AG08396 (cell line): ENCODE measurements at places on chromosomes 11 and 22.

DNA sequence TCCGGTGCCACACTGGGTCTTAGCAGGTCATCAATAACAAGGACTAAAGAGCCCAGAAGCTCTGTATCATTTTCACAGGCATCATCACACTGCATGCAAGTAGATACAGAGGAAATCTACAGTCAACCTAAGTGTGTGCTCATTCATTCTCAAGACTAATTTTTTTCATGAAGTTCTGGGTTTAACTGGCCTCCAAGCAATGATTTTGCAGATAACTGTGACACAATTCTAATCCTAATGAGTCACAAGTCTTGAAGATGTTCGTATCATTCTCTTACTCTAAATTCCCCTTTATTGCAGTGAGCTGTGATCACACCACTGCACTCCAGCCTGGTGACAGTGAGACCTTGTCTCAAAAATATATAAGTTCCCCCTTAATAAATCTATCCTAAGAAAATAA lies 2.5 kb downstream of the OR52W1 start:
- no peak for DNase-seq

GRCh38 chr11:81342966-81343365 lies 1390.7 kb downstream of the FAM181B start:
- no peak for DNase-seq

GRCh38 chr11:123246749-123247495 lies 51.9 kb upstream of the CLMP start:
- peak; percentile 82 for DNase-seq

DNA sequence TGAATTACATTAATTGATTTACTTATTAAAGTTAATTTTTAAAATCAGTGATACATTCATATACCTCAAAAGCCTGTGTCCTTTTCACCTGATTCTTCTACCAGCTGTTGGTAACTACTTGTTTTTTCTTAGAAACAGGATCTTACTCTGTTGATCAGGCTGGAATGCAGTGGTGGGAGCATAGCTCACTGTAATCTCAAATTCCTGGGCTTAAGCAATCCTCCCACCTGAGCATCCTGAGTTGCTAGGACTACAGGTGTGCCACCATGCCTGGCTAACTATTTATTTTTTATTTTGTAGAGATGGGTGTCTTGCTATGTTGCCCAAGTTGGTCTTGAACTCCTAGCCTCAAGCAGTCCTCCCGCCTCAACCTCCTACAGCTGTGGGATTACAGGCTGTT lies 4.7 kb downstream of the TRIM44 start:
- no peak for DNase-seq

GRCh38 chr22:49307481-49307830 lies 520.2 kb downstream of the BRD1 start:
- no peak for DNase-seq

GRCh38 chr22:19806213-19807160 lies 45.9 kb downstream of the TBX1 start:
- DNase-seq: no peak

- no peak for DNase-seq
Measured at GRCh38 chr11:59243633-59244032, 30.9 kb upstream of the MPEG1 start.

- no peak for DNase-seq
Measured at GRCh38 chr11:131109790-131110189, 193.5 kb upstream of the SNX19 start.

DNA sequence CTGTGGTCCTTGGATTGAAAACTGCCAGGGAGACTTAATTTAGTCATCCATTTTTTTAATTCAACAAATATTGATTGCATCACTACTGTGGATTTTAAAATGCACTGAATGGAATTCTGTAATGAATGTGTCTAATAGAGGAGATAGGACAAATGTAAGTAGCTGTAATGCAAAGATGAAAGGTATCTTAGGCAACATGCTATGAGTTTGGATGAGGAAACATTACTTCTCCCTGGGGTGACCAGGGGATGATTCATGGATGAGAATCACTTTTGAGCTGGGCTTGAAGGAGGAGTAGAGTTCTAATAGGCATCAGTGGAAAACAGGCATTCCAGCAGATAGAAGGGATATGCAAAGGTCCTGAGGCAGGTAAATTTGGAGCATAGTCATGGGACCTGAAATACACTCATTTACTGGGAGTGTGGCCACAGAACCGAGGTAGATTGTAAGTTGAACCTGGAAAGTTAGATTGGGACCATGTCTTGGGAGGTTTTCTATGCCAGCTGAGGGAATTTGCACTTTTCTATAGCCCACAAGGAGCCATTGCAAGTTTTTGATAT lies 43.4 kb downstream of the PKNOX2 start:
- no peak for DNase-seq

- no peak for DNase-seq
Measured at GRCh38 chr22:49266561-49267519, 560.8 kb downstream of the BRD1 start.

- DNase-seq: no peak
Measured at GRCh38 chr11:100674212-100674611, 12.9 kb upstream of the ARHGAP42 start.

DNA sequence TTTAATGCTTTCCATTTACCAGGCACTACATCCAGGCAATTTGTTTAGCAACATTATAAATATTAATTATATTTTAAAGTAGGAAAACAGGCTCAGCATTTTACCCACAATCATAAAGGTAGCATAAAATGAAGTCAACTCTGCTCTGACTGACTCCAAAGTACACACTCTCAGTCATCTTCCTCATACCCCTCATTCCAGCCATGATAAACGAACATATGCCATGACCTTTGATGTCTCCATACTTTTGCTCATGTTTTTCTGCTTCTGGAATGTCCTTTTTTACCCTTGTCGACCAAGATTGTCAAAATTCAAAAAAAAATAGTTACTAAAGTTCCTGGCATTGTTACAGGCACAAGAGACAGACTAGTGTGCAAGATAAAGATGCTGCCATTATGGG lies 77.7 kb upstream of the SOX6 start:
- DNase-seq: no peak

DNA sequence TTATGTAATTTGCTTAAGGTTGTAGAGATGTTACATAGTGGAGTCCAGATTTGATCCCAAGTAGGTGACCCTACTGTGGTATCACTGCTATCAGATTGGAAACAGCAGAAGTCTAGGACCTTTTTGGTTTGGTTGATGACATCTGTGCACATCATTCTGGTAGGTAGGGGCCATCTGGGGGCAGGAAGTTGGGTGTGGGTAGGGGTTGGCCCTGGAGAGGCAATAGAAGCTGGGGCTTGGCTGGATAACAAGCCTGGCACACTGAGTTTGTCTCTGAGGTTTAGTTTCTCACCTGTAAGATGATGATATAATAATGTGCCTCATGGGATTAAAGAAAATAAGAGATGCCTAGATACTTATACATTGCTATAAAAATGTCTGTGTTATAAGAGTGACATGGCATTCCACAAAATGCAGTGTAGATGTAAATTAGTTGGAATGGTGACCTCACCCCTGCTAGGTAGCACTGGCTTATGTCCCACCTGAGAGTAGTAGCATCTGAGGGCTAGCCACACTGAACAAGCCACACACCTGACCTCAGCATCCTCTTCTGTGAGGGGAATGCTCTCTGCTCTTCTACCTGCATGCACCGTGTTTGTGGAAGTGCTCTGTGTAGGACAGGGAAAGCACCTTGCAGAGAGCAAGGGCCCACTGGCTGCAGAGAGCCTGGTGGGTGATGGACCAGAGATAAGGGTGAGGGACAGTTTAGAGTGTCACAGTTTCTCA lies 36.9 kb downstream of the PTPRJ start:
- no peak for DNase-seq
